ENCODE measurements at places on chromosomes 2 and 18.

DNA sequence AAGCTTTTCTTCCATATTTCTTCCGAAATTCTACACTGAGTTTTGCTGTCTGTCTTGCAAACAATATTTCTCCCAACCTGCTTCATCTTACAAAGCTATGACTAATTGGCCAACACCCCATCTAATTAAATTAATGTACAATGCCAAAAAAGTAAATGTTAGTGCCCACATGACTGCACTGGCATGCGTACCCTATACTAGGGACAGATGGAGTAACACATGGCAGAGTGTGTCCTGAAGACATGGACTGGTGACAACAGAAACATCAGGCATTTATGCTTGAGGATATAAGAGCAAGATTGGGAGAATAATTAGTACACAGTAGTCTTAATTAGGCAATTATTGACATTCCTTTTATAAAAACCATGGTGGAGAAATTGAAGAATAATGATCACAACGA, 66.8 kb downstream of the MREG start:
- no peak for DNase-seq

DNA sequence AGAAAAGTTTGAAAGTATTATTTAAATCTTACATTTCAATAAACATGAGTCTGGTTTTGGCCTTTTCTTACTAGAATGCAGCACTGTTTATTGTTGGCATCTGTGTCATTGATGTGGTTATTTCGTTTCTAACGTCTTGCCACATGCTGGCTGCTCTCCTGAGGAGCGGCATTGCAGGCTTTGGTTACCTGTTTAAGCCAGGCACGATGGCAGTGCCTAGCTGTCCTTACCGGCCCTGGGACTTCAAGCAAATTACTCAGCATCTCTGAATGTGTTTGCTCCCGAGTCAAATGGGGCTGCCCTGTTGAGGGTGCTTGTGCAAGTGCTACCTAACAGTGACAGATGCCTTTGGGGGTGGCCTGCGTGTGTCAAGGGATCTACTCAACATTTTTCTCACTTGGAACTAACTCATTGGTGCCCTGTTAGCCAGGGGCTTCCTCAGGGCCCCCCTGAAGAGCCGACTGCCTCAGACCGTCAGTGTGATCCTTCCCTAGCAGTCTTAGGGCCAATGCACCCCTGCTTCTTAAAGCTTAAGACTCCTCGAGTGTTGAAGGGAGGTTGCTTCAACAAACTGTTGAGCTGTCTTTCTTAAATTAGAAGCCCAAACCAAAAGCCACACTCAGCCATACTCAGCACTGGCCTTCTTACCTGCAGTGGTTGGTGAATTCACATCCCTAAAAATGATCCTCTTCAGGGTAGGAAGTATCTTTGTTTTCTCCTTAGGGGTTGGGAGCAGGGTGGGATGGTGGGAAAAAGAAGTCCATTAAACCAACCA, 151.5 kb downstream of the NCK2 start:
- DNase-seq = no peak

DNA sequence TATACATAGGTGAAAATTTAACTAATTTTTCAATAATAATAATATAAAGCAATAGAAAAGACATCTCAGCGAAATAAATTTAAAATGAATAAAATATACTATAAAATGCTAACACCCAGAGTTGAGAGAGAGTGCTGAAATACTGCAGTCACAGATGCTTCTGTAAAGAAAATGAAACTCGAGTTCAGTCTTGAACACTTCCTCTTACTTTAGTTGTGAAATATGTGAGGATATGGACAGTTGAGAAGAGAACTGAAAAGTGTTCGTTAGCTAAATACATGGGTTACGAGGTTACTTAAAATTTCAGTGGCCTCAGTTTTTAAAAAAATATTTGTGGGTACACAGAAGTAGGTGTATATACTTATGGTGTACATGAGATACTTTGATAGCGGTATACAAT, 106.8 kb downstream of the DNAH7 start:
- DNase-seq = no peak

- DNase-seq = no peak
Measured at GRCh38 chr2:28276076-28276618, 116.5 kb upstream of the FOSL2 start.

GRCh38 chr2:61537277-61537949, 743 bp downstream of the XPO1 start:
- no peak for DNase-seq

GRCh38 chr18:27235218-27235870, 50.2 kb upstream of the CHST9 start:
- DNase-seq = no peak

- no peak for DNase-seq
Measured at GRCh38 chr2:81077396-81077795, 772.8 kb upstream of the LRRTM1 start.

- no peak for DNase-seq
Measured at GRCh38 chr18:12839057-12839525, 44.9 kb downstream of the PTPN2 start.

DNA sequence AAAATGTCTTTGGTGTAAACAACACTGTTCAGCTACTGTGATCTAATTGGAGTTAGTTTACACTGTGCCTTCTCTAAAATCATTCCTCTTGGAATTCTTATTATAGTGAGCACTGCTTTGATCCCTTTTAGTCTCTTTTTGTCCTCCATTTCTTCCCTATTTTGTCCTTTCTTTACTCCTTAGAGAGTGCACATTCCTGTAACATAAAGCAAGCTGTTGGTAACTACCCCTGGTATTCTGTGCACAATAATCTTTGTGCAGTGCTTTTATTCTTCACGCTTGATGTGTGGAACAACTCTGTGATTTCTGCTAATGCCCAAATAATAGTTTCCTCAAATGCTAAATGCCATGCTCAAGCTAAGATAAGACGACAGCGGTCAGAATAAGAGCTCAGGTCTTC, 401.5 kb downstream of the DPP10 start:
- DNase-seq = no peak

GRCh38 chr2:3284657-3285630, 92.7 kb downstream of the EIPR1 start:
- DNase-seq = no peak

- no peak for DNase-seq
Measured at GRCh38 chr2:1795261-1796231, 51.2 kb upstream of the PXDN start.

GRCh38 chr18:22169889-22170420, 566 bp downstream of the GATA6 start:
- DNase-seq = no peak

GRCh38 chr2:134659724-134660123, 59.1 kb downstream of the TMEM163 start:
- DNase-seq = no peak

GRCh38 chr2:187917535-187917934, 363.3 kb upstream of the TFPI start:
- DNase-seq = no peak

DNA sequence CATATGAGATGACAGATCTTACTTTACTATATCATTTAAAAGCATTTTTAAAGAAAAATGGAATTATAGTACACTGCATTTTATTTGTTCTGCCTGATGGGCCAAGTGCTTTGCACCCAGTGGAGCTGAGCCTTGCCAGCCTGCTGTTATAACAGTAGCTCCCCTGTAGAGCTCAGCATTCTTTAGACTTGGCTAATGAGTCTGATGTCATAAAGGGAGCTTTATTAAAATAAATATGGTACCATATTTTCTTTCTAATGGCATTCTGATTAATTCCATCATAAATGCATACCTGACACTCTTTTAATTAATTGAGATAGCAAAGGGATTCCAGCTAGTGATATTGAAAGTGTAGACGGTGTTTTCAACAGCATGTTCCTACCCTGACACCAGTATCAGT, 40.7 kb downstream of the PARD3B start:
- DNase-seq = no peak

GRCh38 chr18:31596081-31596872, 4.6 kb downstream of the TTR start:
- DNase-seq = no peak

- no peak for DNase-seq
Measured at GRCh38 chr2:61736953-61737352, 116.9 kb downstream of the FAM161A start.

GRCh38 chr18:23992089-23992940, 22.2 kb upstream of the TTC39C start:
- DNase-seq = no peak

GRCh38 chr2:17818235-17818815, 2.1 kb downstream of the MSGN1 start:
- DNase-seq = no peak

GRCh38 chr18:30889519-30890301, 152.8 kb downstream of the DSC3 start:
- DNase-seq = peak; percentile 33

GRCh38 chr2:219402665-219403515, 15.2 kb upstream of the DNPEP start:
- peak; percentile 19 for DNase-seq

GRCh38 chr2:197786010-197786877, 1.1 kb upstream of the BOLL start:
- no peak for DNase-seq

DNA sequence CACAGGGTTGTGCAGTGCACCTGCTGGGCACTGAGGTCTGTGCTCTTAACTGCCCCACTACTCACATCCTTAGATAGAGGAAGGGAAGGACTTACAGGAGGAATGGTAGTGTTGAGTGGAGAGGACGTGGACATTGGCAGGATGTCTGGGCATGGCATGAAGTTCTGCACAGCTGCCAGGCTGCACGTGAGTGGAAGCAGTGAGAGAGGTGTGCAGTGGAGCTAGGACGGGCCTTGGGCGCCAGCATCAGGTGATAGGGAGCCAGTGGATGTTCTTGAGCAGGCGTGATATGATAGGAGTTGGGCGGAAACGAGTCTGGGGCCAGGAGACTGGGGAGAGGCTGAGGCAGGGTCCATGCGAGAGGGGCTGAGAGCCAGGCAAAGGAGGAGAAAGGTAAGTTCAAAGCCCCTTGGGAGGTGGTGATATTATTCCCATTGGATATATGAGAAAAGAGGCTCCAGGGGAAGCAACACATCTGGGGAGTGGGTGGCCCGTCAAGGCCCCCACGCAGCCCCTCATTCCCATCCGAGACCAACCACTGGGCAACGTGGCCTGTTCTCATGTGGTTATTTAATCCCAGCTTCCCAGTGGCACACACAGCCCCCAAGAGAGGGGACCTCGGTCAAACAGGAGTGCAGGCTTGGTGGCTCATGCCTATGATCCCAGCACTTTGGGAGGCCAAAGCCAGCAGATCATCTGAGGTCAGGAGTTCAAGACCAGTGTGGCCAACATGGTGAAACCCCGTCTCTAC, 45.7 kb upstream of the SNED1 start:
- no peak for DNase-seq

DNA sequence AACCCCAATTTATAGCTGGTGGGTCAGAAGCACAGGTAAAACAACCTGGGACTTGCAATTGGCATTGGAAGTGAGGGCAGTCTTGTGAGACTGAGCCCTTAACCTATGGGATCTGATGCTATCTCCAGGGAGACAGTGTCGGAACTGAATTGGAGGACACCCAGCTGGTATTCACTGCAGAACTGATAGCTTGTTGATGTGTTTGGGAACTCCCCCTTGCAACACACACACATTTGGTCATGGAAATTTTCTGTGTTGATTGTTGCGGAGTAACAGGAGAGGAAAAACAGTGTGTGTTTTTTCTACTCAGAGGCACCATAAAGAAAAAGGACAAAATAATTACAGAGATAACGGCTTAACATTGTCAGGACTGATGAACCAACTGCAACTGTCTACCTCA, 16.1 kb downstream of the TPGS2 start:
- DNase-seq = no peak

GRCh38 chr2:201647431-201647830, 4.1 kb upstream of the TMEM237 start:
- DNase-seq = no peak

DNA sequence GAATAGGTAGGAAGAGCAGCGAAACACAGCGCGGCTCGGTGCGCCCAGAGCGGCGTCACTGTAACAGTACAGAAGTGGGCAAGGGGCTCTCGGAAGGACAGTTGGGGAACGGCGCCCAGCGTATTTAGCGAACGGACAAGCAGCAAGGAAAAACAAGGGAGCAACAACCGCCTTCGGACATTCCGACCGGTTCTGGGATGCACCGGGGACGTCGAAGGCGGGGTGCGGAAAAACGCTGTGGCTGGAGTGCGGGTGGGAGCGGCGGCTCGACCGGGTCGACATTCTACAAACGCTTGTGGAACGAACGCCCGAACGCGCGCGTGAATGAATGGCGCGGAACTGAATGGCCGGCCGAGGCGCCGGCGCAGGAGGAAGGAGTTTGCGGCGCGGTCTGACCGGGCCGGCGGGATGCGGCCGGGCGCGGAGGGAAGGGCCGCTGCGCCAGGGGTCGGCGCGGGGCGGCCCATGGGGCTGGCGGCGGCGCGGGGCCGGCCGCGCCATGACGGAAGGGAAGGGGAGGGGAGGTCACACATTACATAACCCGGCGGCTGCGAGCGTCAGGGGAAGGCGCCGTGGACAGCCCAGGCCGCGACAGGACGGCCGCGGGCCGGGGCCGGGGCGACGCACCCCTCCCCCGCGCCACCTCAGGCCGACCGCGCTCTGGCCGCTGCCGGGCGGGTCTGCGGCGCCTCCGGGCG, 605 bp downstream of the REV1 start:
- DNase-seq = no peak

- DNase-seq = no peak
Measured at GRCh38 chr2:237196409-237196808, 110.7 kb downstream of the COPS8 start.

- no peak for DNase-seq
Measured at GRCh38 chr2:205593891-205594290, 88.4 kb upstream of the NRP2 start.

DNA sequence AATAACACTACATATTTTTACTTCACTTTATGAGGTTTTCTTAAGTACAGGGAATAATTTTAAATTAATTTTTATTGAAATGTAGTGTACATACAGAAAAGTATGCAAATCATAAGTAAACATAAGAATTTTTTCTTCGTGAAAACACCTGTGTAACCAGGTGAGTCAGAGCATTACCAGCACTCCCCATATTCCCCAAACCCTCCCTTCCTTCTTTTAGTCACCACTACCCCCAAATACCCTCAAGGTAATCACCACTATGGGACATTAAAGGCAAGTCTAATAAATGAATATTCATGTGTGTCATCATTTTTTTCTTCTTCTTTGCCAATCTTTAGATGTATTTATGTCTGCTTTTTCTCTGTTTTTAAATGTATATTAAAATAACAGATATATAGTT, 139.9 kb upstream of the LTBP1 start:
- peak; percentile 5 for DNase-seq

Measured in NCI-H526 (cell line).